ENCODE measurements at places on chromosomes 2 and 18. TPM values are rescaled to one million over a fixed set of nuclear protein-coding genes. Genes with fewer than 3 reads are reported as not detected.

Gene FAM110C
- total RNA-seq, result not detected

Gene KCNJ3
- total RNA-seq, result not detected

Gene TDRD15
- total RNA-seq, result not detected

Gene PLA2R1
- 1.8 TPM for total RNA-seq

Gene GALNT13
- 0.05 TPM for total RNA-seq

Gene TGFA
- 8.1 TPM for total RNA-seq

Gene CD8A
- total RNA-seq, result not detected

- peak; percentile 87 for DNase-seq
These were observed 170.6 kb downstream of the SLC8A1 start for GRCh38 chr2:40281021-40281940.

DNA sequence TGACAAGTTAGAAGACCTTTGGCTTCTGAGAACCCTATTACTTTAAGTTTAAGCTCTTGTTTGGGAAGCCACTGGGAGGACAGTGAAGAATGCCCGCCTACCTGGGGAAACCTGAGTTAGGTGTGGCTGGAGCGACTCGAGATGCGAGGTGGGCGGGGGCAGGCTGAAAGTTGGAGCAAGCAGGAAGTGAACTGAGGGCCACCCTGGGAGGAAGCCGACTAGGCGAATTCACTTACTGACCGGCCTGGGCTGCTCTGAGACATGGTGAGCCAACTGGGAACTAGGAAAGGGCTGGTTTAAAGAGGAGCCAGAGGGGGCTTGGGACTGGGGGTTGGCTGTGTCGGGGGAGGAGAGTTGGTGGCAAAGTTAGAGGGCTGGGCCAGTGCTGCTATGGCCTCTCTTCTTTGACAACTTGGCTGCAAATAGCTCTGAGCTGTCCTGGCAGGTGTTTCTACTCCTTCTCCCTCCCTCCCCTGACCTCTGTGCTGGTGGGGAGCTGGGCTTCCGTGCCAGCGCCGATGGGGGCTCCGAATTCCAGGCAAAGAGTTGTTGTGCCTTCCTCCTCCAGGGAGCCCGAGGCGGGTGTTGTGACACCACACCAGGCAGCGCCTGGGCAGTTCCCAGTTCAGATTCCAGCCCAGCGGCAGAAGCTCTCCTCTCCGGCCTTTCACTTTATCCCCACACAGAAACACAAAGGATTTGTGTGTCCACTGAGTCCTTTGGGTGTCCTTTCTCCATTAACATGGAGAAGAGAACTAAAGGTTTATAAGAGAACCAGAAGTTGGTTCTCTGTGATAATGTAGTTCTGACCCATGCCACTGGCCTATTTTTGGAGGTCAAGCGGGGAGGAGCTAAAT lies at the start of gene VAMP8:
Gene VAMP8, plus strand, starts transcription at position 201 of the 857 bp plus-strand sequence. Its CDS starts 61 bp downstream, at position 262.
- no peak for DNase-seq

DNA sequence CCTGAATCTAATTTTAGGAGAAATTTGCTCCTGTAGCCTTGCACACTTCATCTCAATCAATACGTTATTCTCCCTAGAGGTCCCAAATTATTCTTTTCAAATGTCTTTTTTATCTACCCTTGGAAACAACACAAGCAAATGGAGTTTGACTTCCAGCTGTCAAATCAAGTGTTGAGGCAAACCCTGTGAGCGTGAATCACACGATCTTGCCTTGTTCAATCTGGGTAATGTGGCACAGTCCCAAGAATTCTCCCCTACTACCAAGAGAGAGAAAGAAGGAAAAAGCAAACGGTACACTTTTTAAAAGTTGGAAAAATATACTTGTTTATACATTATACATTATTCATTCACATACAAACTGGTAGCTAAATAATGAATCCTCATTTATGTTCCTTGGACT lies 2035.3 kb upstream of the CELF4 start:
- DNase-seq, result no peak

DNA sequence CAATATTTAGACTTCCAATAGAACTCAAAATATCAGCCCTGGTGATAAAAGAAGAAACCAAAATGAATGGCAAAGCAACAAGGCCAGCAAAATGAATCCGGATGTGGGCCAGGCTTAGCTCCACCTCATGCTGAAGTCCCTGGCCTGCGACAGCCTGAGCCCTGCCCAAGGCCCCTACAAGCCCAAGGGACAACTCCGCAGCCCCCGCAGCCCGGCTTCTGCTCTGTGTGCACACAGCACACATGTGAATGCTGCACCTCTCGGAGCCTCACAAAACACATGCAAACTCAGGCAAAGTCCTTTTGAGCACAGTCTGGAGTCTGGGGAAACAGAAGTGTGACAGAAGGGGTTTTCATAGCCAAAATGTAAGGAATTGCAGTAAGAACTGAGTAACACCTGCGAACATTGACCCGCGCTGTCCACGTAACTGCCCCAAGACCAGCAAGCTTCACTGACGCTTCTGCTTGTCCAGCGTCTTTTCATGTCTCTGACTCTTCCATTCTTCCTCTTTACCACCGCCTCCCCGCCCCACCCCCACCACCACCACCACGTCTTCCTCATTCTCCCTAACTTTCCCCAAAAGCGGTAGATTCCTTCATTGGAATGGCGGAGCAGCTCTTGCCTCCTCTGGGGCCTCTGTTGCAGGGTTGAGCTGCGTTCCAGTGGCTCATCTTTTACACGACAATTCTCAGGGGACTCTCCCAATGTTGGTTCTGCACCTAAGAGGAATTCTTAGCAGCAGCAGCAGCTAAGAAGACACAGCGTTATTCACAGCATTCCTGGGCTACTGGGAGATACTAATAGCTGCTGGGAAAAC lies 136.4 kb upstream of the COPS8 start:
- DNase-seq, result no peak

- no peak for DNase-seq
These were observed 1.5 kb downstream of the TET3 start for GRCh38 chr2:73986085-73986681.

- no peak for DNase-seq
These were observed 41.3 kb upstream of the SATB2 start for GRCh38 chr2:199499005-199499404.

DNA sequence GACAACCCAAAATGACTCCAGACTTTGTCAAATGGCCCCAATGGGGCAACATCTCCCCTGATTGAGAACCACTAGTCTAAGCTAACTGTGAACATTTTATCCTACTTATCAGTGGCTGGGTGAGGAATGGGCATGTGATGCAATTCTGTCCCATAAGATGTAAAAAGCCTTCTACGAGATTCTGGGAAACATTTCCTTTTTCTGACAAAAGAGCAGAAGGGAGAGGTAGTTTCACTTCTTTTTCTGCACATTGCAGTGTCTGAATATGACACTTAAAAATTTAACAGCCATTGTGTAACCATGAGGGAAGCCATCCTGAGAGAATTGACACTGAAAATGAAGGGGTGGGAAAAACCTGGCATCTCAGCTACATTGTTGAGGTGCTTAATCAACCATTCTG lies 17.3 kb upstream of the MARCHF4 start:
- DNase-seq, result no peak

GRCh38 chr2:239963646-239964205 lies 61.4 kb downstream of the NDUFA10 start:
- no peak for DNase-seq

GRCh38 chr2:30481323-30481800 lies 34.3 kb downstream of the LCLAT1 start:
- peak; percentile 48 for DNase-seq

- no peak for DNase-seq
These were observed 22.9 kb upstream of the GRB14 start for GRCh38 chr2:164644036-164644700.

DNA sequence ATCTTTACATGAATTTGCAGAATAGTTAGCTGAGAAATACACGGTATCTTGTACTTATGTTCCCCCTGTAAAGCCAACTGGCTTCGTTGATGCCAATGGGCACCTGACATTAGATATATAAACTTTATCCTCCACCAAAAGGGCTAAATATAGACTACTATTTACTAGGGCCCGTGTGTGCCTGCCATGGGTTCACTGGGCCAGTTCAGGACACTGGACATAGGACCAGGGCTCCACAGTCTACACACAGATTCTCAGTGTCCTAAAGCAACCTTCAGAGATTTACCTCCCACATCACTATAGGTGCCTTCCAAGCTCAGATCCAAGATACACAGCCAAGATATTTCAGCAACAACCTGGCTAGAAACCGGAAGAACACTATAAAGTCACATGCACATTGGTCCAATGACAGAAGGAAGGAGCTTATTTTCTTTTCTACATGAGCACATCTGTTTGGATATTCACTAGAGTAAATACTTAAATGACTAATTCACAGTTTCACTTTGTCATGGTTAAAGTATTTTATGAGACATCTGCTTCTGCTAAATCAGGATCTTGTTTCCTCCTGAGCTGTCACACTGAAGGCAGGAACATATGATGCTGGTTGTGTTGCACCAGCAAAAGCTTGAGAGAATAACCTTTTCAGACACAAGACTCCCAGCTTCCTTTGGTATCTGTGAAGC lies 95.1 kb downstream of the MYO5B start:
- peak; percentile 34 for DNase-seq

- no peak for DNase-seq
These were observed 82.0 kb upstream of the PROKR1 start for GRCh38 chr2:68561372-68561771.
